ENCODE measurements at places on chromosomes 6 and 20.

- no peak for DNase-seq
These were observed 59.4 kb downstream of the GFOD1 start for GRCh38 chr6:13427801-13428582.

DNA sequence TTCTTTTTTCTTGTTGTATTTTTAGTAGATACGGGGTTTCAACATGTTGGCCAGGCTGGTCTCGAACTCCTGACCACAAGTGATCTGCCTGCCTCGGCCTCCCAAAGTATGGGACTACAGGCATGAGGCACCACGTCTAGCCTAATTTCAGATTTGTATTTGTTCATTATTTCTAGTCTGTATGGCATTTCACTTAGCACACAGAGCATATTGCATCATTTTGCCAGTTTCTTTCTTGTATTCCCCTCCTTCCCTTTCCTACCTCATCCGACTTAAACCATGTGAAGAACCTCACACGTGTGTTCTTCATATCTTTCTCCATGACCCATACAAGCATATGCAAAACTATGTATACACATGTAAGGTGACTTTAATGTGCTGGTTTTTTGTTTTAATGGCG, 470.0 kb downstream of the CBLN4 start:
- DNase-seq = no peak

GRCh38 chr6:161434350-161434749, 160.5 kb upstream of the AGPAT4 start:
- DNase-seq = no peak

DNA sequence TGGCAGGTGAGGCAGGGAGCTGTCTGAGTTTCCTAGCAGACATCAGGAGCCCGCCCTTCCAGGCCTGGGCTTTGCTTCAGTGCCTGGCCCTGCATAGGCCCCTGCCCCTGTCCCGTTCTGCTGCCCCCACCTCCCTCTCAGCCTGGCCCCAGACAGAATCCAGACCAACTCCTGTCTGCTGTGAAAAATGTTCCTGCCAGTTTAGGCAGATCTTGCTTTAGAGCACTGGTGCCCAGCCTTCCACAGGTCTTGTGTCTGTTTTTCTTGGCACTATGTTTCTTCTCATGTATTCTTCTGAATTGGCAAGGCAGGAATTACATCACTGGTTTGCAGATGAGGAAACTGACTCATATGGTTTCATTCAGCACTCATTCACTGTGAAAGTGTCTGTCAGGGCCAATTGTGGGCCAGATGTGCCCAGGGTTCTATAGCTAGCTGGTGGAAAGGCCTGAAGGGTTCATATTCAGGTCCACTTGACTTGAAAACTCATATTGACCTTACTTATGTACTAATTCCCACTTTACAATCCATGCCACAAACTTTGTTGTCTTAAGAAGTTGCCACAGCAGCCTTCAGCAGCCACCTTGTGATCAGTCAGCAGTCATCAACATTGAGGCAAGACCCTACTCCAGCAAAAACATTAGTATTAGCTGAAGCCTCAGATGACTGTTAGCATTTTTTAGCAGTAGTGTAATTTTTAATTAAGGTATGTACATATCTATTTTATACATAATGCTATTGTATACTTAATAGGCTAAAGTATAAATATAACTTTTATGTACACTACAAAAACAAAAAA, 40.5 kb downstream of the HLA-F start:
- DNase-seq = no peak

GRCh38 chr6:84119277-84119676, 85.7 kb downstream of the MRAP2 start:
- no peak for DNase-seq

GRCh38 chr20:48669946-48670605, 157.7 kb downstream of the PREX1 start:
- no peak for DNase-seq

- DNase-seq = no peak
These were observed 136.2 kb downstream of the RPS12 start for GRCh38 chr6:132950566-132950965.

DNA sequence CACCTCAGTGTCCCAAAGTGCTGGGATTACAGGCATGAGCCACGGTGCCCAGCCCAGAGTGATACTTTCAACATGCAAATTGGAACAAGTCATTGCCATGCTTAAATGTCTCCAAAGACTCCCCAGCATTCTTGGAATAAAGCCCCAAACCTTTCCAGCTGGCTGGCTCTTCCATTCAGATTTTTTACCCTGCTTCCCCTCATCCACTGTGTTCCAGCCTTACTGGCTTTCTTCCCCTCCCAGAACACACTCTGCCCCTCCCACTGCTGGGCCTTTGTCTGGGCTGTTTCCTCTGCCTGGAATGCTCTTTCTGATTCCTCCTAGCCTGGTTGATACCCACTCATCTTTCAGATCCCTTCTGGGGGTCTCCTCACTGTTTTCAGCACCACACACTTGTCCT, 40.1 kb upstream of the NNAT start:
- no peak for DNase-seq

- DNase-seq = no peak
These were observed 61.5 kb downstream of the COL12A1 start for GRCh38 chr6:75144386-75144785.

GRCh38 chr20:63456429-63457284, 15.8 kb downstream of the KCNQ2 start:
- DNase-seq = no peak

DNA sequence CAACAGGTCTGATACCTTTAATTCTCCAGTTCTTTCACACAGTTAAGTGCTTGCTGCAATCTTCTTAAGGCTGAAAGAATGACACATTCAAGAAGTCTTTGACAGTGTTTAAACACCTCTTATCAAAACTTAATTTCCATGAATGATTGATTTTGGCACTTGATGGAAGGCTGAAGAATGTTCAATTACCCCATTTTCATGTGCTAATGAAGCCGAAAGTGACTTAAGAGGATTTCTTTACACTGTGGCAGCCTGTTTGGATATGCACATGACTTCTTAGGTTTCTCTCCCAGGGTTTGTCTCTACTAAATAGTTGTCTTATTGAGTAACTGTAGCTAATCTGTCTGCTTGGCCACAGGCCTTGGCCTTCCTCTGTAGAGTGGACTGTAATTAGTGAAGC, 81.1 kb upstream of the PRDM1 start:
- no peak for DNase-seq

DNA sequence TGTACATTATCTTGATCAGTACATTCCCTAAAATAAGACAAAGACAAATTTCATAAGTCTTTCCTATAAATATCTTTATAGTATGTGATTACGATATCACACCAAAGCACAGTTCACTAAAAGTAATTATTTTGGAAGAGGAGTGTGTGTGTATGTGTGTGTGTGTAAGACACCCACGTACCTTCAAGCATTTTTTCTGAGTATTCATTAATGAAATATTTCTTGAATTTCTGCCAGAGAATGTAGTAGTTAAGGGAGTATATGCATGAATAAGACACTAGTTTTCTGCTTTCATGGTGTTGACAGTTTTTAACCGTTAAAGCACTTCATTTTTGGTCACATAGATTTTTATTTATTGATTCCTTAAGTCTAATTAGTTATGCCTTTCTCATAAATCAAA, 36.8 kb downstream of the MANEA start:
- no peak for DNase-seq

- DNase-seq = no peak
These were observed 38.3 kb downstream of the FAM120B start for GRCh38 chr6:170344631-170345576.

- no peak for DNase-seq
These were observed 23.6 kb upstream of the HLA-E start for GRCh38 chr6:30465595-30466306.

GRCh38 chr20:17653835-17654648, 28.0 kb downstream of the RRBP1 start:
- no peak for DNase-seq

DNA sequence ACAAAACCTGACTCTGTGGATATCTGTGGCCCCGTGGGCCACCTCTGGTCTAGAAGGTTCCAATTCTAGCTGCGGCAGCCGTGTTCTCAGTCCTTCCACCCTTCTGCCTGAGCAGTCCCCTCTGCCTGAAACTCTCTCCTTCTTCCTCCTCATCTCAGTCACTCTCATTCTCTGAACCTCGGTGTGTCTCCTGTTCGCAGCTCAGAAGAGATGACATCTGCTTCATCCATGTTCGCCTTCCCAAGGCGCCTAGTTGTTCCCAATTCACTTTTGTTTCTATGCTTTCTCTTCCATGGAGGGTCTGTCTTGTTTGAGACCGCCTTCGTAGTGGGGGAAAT, 95.5 kb downstream of the CEBPB start:
- DNase-seq = no peak

- DNase-seq = no peak
These were observed 1.4 kb downstream of the SAMD5 start for GRCh38 chr6:147509891-147510290.

GRCh38 chr6:117676577-117677218, 1.4 kb downstream of the NUS1 start:
- no peak for DNase-seq

- DNase-seq = no peak
These were observed 751 bp downstream of the MAP3K4 start for GRCh38 chr6:160992061-160992979.

DNA sequence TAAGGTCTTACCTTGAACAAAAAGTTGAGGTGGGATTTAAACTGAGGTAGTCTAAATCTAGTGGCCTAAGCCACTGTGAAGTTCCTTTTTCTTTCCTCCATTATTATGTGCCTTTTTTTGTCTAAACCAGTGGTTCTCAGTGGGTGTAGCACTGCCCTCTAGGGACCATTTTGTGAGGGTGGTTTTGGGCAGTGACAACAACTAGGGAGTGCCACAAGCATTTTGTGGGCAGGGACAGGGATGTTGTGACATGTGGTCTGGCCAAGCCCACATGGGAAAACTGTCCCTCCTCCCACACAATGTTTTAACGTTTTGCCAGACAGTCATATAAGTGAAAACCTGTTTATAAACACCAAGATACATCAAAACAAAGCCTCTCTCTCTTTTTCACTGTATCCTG, 899.4 kb upstream of the FLRT3 start:
- DNase-seq = no peak

GRCh38 chr6:148317739-148318138, 24.9 kb upstream of the SASH1 start:
- no peak for DNase-seq

GRCh38 chr20:36490191-36490590, 51.1 kb upstream of the MYL9 start:
- DNase-seq = no peak

- DNase-seq = no peak
These were observed 312.2 kb upstream of the SOX4 start for GRCh38 chr6:21281366-21281765.

DNA sequence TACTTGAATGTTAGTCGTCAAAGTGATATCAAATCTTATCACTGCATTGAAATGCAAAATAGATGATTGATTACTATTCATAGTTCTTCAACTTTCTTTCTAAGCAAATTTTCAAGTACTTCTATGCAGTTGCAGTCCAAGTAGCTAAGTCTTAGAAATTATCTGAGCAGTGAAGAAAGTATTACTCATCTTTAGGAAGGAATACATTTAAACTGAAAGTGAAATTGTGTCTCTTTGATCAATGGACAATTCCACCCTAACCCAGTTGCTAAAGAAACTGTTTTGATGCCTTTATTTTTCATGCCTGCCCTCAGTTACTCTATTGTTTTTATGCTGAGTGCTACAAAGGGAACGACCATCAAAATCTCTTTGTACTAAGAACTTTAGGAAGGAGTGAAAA, 337.4 kb downstream of the GRIK2 start:
- no peak for DNase-seq

GRCh38 chr6:108610957-108611586, 50.4 kb downstream of the FOXO3 start:
- DNase-seq = no peak

GRCh38 chr20:32652739-32653526, 20.8 kb downstream of the C20orf203 start:
- DNase-seq = peak; percentile 83

- no peak for DNase-seq
These were observed 4.6 kb downstream of the KCNK5 start for GRCh38 chr6:39224523-39225182.

DNA sequence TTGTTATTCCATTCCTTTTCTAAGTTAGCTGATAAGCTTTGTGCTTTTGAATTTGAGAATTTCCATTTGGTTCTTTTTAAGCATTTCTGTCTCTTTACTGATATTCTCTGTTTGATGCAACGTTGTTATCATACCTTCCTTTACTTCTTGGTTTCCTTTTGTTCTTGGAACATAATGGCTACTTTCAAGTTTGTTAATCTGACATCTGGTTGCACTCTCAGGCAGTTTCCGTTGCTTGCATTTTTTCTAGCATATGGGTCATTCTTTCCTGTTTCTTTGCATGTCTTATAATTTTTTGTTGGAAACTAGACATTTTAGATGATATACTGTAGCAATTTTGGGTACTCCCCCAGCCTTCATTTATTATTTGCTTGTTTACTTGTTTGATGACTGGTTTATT, 12.5 kb downstream of the CDC5L start:
- DNase-seq = no peak

- DNase-seq = peak; percentile 26
These were observed 431 bp downstream of the LOC128125822 start for GRCh38 chr6:63572747-63573075.

GRCh38 chr6:139256087-139256486, 35.7 kb downstream of the TXLNB start:
- no peak for DNase-seq

- no peak for DNase-seq
These were observed 563 bp downstream of the MGME1 start for GRCh38 chr20:17969278-17969883.

DNA sequence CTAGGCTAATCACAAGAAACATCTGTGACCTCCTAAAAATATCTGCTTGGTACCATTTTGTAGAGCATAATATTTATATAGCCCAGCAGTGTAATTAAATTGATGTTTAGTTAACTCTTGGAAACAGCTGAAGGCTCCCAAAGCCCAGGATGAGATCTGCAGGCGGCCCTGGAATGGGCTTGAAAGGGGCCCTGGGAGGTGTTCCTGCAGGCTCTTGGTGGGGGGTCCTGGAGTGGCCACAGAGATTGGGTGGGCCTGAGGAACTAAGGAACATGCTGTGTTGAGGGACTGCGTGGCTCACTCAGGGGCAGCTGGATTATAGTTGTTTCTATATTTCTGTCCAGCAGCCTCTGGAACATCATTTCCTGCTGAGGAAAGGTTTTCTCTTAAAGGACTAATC, 9.2 kb downstream of the SCP2D1 start:
- DNase-seq = no peak

DNA sequence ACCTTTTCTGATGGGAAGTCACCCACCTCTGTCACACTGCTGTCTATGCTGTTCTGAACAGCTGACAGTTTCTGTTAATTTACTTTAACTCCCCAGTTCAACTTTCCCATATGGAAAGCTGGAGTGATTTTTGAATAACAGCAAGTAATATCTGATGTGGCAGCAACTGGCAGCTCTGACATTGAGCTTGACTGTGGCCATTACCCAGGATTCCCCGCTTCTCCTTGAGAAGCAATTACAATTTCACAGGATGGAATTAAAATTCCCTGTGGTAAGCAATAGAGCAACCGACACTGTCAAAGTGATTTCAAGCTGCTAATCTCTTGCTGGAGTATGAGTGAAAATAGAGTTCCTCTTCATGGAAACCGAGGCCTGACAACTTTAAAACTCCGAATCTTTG, 348.1 kb upstream of the SOX4 start:
- no peak for DNase-seq
